Activated T-helper 2 cell treated with anti-CD3 and anti-CD28 coated beads, Interferon-gamma antibody, Interleukin-2, Interleukin-4, amounts not matched to agents 10 μg/mL and 5 μg/mL and 100 μg/mL, durations not matched to agents 14 hours and 24 hours and 36 hours (primary cell): ENCODE measurements at places on chromosomes 2 and 18. TPM values are rescaled to one million over a fixed set of nuclear protein-coding genes. Genes with fewer than 3 reads are reported as not detected.
A peak's percentile ranks its signal among the peaks of the same experiment; 100 is the strongest.

GRCh38 chr18:68693091-68693815 lies 21.7 kb downstream of the TMX3 start:
- DNase-seq = no peak

GRCh38 chr2:122203523-122203922 lies 448.1 kb downstream of the TSN start:
- no peak for DNase-seq

DNA sequence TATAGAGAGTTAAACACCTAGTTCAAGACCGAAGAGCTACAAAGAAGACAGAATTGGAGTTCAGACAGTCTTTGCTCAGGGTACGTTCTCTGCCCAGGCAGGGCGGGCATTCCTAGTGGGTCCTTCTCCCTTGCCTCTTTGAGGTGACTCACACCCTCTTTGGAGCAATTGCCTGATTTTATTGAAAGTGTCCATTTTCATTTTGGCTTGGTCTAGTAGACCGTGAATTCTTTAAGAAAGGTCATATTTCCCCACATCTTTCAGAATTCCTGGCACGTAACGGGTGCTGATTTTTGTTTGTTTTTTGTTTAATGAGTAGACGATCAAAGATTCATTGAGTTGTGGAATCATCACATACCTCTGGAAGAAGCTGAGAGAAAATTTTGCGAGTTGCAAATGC lies 871.5 kb downstream of the RNF144A start:
- no peak for DNase-seq

- DNase-seq = no peak
Observed at GRCh38 chr2:50337944-50338343, 694.0 kb downstream of the NRXN1 start.

DNA sequence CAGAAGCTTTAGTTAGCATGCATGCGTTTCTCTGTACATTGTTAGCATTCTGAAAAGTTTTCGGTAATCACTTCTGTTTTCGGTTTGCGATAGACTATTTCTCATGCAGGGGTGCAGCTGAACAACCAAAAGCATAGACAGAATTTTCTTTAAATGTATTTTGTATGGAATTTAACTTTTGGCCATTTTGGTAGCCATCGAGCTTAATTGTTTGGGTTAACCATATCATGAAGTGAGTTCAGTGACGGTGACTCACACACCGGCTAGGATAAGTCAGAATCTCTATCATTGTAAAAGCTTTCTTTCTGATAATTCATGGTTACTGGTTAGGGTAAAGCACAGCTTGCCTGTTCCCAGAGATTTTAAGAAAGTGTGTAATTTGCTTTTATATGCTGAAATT lies 107.2 kb downstream of the CD226 start:
- no peak for DNase-seq

GRCh38 chr18:2984091-2984490 lies 28.9 kb downstream of the LPIN2 start:
- DNase-seq = no peak

DNA sequence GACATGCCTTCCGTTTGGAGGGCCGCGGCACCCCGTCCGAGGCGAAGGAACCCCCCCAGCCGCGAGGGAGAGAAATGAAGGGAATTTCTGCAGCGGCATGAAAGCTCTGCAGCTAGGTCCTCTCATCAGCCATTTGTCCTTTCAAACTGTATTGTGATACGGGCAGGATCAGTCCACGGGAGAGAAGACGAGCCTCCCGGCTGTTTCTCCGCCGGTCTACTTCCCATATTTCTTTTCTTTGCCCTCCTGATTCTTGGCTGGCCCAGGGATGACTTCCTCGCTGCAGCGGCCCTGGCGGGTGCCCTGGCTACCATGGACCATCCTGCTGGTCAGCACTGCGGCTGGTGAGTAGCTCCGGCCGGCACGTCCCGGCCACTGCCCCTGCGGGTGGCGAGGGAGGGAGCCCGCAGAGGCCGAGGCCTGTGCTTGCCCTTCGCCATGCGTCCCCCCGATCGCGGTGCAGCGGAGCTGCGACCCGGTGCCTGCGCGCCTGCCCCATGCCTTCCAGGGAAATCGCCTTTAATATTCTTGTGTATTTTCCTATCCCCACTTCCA lies 1.2 kb downstream of the BMPR2 start:
- no peak for DNase-seq

DNA sequence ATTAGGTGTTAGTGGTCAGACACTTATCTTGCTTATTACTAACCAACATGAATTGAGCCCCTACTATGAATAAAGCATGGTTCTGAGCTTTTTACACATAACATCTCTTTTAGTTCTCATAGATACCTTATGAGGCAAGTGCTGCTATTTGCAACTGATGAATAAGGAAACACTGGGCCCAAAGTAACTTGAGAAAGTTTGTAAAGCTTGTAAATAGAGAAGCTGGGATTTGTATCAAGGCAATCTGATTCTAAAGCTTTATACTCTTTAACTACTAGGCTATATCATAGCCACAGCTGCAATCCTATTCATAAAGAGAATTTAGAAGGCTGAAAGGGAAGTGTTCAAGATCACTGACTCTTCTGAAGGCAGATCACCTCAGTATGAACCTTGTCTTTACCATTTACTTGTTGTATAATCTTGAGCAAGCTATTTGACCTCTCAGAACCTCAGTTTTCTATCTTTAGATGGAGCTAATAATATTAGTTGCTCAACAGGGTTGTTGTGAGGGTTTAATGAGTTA lies 60.4 kb downstream of the ABCB11 start:
- no peak for DNase-seq

GRCh38 chr2:6826081-6826913 lies 39.4 kb downstream of the CMPK2 start:
- DNase-seq = peak; percentile 48

- no peak for DNase-seq
Observed at GRCh38 chr2:64602436-64602835, 51.3 kb downstream of the SERTAD2 start.

DNA sequence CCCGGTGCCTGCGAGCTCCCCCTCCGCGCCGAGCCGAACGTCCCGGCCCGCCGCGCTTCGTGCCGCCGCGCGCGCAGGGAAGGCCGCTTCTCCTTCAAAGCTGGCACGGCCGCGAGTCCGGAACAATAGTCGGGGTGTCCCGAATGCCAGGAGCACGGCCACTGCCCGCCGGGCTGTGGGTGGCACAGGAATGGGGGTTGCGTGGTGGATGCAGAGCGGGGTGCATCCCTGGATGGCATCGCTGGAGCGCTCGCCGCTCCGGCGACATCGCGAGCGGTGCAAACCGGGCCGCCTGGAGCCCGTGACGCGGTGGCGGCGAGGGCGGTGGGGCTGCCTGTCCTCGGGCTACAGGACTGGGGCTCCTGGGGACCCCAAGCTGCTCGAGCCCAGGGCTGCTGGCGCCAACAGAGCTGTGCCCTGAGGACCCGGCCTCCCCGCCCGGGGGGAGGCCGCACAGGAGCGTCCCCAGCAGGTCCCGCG lies 1.1 kb upstream of the SATB2 start:
- DNase-seq = no peak

DNA sequence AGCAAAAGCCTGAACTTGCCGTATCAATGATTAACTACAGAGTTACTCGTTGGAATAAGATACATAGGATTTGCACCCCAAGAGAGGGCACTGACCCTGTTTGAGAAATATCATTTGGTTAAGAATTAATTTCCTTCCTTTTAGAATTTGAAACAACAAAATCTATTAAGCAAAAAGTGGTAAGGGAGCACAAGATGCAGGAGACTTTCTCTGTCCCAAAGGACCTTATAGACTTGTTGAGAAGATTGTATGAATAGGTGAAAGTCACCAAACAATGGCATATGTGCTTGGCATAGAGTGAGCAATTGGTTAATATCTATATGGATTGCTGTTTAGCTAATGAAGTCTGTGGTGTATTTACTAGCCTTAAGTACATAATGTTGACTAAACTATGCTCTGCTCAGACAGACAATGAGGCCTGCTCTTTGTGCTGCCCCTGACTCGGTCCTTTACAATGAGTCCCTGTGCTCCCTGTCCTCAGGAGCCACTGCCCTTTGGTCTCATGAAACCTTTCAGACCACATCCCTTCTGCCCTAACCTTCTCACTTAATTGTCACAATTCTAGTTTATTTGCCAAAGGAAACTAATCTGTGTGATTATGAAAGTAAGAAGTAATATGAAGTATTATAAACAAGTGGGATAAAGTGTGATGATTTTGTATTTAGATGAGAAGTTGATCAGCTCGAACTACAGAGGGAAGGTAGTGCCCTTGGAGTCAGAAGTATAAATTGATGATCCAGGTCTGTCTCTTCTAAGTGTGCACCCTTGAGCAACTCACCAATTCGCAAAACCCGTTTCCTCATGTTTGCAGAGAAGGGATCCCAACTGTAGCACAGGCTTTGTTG lies 21.2 kb upstream of the HNMT start:
- no peak for DNase-seq

DNA sequence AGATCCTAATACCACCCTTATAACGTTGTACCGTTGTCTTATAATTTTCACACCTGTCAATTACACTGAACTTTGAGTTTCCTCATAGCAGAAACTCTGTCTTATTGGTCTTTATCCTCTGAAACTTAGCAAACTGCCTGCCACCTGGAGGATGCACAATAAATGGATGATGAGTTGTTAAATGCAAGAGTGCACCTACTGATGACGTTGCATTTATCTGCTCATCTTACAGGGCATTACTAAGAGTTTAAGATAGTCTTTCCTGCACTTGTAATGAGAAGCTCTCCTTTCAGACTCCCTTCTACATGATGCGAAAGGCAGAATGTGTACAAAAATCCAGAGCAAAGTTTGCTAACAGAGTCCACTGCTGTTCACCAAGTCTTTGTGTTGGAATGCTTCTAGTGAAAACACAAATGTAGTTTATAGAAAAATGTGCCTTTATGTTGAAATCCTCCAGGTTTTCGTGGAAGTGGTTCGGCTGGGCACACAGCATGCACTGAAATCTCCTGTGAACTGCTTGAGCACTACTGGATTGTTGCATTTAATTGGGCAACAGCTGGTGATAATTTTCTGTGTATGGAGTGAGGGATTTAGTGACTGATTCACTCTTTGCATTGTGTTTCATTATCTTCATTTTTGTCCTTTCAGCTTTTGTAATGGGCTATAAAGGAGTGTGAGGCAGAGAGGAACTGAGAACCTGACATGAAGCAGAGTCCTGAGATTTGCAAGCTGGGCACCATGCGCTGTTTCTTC lies 665.8 kb upstream of the ID2 start:
- no peak for DNase-seq

- DNase-seq = no peak
Observed at GRCh38 chr2:195520671-195521155, 136.3 kb upstream of the SLC39A10 start.

DNA sequence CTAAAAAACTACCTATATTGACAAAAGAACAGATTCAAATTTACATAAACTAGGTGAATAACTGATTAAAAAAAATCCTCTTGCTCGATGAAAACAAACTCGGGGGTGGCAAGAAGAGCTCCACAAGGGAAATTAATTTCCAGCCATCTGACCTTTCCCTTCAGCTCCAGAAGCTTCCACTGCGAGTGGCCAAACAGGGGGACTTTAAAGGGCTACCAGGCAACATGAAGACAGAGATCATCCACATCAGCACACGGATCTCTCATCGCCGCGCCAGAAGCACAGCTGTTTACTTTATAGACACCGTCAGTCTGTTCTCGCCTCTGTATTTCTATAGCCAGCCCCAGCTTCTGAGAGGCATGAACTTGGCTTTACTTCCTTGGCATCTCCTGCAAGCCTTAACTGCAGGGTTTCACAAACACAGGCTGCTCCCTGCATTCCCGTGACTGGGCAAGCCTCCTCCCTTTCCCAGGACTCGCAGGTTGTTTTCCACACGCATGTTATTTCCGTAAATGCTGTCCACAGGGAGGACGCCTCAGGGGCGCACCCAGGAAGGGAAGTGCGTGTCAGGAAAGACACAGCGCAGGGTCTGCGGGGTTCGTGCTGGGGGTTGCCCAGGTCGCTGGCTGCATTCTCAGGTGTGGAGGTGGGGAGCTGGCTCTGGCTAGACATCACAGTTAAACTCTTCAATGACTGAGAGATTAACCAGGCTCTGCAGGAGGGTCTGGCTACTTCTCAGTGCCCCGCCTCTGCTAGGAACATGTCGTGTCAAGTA lies 85.0 kb downstream of the USP40 start:
- no peak for DNase-seq

- DNase-seq = no peak
Observed at GRCh38 chr18:68703326-68703725, 11.6 kb downstream of the TMX3 start.

DNA sequence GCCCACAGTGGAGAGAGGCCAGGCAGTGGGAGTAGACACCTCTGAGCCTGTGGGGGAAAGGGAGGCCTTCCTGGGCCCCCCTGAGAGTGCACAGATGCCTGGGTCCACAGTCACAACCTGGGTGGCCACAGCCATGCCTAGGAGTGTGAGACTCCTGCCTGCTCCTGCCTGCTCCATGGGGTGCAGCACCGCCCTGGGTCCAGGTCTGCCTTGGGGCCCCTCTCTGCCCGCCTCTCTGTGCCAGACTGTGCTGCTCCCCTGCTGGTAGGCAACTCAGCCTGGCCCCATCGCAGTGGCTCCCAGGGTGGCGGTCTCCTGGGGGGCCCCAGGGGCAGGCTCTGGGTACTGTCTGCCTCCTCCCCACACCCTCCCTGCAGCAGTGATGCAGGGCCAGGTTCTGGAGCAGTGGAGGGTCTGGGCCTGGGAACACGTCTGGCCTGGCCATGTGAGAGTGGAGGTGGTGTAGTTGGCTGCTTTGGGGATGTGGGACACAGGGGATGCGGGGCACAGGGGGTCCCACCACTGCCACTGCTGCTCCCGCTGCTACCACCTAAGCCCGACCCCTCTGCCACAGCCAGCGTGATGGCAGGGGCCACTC lies 60.1 kb upstream of the DLX2 start:
- no peak for DNase-seq

- no peak for DNase-seq
Observed at GRCh38 chr2:169819106-169819505, 5.6 kb downstream of the METTL5 start.

- no peak for DNase-seq
Observed at GRCh38 chr2:10552220-10552870, 104.2 kb upstream of the ODC1 start.

CRYGC gene
- not detected in 2 replicates for total RNA-seq

MAPK4 gene
- total RNA-seq = not detected in 2 replicates

MDH1B gene
- total RNA-seq = 0.25 and 0.55 TPM in 2 replicates

FEV gene
- not detected in 2 replicates for total RNA-seq

MARCO gene
- not detected in 2 replicates for total RNA-seq

TOGARAM2 gene
- 3.0 and 4.0 TPM in 2 replicates for total RNA-seq

C2orf78 gene
- not detected in 2 replicates for total RNA-seq

CRYBA2 gene
- total RNA-seq = not detected in 2 replicates

ATP6V1B1 gene
- total RNA-seq = not detected in 2 replicates

DNAJC5G gene
- not detected in 2 replicates for total RNA-seq
